ENCODE measurements at places on chromosomes 12 and 14.
A peak's percentile ranks its signal among the peaks of the same experiment; 100 is the strongest.

DNA sequence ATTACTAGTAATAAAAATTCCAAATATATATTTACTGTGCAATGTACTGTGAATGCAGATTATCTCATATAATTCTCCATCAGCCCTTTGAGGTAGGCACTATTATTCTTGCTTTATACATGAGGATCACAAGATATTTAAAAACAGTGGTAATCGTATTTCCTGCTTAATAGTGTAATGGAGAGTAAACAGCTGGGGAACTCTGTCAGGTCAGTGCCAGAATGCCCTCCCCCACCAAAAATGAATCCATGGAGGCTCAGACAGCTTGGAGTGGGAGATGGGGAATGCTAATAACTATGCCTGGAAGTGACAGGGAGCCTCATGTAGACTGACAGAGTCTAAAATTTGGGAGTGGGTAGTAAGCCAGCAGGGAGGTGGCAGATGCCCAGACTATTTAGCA is 153.6 kb downstream of the PAH start:
- H3K27me3 ChIP-seq = no peaks in the 10 kb centered on the region
- no peaks in the 10 kb centered on the region for H3K36me3 ChIP-seq
- no peak for DNase-seq
- no peaks in the 10 kb centered on the region for H3K4me1 ChIP-seq
- no peak overlapping the region for H3K27ac ChIP-seq

DNA sequence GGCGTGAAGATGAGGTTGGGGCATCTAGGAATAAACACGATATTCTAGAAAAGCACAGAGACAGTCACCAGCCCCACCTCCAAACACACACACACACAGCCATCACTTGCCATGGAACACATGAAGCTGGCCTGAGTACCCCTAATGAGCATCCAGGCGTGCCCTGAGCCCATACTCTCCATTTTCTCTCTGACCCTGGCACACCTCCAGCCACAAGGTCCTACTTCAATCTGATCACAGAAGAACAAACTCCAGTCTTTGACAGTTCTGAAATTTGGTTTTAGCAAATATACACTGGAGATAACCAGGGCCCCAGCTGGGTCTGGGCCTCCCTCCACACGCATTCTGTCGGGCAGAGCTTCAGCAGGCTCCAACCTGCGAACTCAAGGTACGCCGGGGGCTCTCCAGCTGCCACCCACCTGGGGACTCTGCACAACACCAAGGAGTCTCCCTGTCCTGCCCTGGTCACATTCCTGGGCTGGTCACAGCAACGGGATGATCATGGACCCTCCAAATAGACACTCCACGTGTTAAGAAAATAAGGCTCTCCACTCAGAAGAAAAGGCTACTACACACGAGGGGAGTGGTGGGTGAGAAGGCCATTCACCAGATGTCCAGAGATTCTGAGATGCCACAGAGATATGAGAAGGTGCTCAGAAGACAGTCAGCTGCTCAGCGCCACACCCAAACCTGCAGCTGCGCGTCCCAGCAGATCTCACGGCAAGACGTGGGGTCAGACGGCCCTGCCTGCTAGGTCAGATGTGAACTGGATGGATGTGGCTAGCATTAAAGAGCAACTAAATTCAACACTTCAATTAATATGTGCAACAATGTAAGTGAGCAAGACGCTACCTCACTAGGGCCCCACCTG is 57.0 kb upstream of the PNMA1 start:
- no peak for DNase-seq
- H3K4me1 ChIP-seq = peaks cover 75% of the 10 kb centered on the region
- peak overlapping the region; percentile 60 for H3K27ac ChIP-seq
- no peak overlapping the region for H3K4me3 ChIP-seq

- H3K36me3 ChIP-seq = no peaks in the 10 kb centered on the region
- no peak overlapping the region for H3K27ac ChIP-seq
- H3K4me1 ChIP-seq = peaks cover 6% of the 10 kb centered on the region
- DNase-seq = no peak
- H3K4me3 ChIP-seq = no peak overlapping the region
These were observed 70.2 kb upstream of the TBX5 start for GRCh38 chr12:114476159-114476558.

GRCh38 chr12:63319936-63320633 is 169.1 kb upstream of the AVPR1A start:
- no peak overlapping the region for H3K4me3 ChIP-seq
- no peak overlapping the region for H3K27ac ChIP-seq
- no peak for DNase-seq
- no peaks in the 10 kb centered on the region for H3K36me3 ChIP-seq

DNA sequence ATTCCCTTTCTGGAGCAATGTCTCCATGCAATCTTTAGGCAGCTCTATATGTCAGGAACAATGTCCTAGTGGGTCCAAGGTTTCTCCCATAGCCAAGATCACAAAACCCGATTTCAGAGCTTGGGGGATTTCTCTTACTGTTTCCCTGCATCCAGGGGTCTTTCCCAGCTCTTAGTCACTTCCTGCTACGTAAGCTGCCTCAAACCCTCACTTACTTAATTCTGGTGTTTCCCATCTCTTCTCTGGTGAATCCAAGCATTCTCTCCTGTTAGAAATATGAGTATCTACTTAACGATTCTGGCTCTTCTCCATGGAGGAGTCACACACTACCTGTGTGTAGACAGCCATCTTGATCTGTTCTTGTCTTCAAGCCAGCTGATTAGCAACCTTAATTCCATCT is 80.0 kb downstream of the IFNG-AS1 start:
- no peaks in the 10 kb centered on the region for H3K4me1 ChIP-seq
- H3K27ac ChIP-seq = no peak overlapping the region
- H3K27me3 ChIP-seq = no peaks in the 10 kb centered on the region
- no peak overlapping the region for H3K4me3 ChIP-seq
- no peak for DNase-seq

DNA sequence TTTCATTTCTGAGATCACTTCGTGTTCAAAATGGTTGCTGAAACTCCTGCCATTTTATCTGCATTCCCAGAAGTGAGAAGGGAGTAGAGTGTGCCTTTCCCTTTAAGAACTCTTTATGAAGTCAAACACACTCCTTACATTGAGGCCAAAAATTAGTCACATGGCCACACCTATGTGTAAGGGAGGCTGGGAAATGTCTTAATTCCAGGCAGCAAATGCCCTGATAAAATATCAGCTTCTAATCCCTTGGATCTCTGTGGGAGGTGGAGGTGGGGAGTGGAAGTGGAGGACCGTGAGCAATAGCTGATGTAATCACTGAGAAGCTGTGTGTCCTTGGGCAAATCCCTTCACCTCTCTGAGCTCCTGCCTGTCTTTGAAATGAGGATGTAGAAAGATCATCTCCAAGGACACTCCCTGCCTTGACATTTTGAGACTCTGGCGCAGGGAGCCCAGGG is 22.7 kb upstream of the ANKRD9 start:
- H3K36me3 ChIP-seq = no peaks in the 10 kb centered on the region
- peaks cover 8% of the 10 kb centered on the region for H3K4me1 ChIP-seq
- H3K4me3 ChIP-seq = no peak overlapping the region
- no peaks in the 10 kb centered on the region for H3K27me3 ChIP-seq
- no peak overlapping the region for H3K27ac ChIP-seq

DNA sequence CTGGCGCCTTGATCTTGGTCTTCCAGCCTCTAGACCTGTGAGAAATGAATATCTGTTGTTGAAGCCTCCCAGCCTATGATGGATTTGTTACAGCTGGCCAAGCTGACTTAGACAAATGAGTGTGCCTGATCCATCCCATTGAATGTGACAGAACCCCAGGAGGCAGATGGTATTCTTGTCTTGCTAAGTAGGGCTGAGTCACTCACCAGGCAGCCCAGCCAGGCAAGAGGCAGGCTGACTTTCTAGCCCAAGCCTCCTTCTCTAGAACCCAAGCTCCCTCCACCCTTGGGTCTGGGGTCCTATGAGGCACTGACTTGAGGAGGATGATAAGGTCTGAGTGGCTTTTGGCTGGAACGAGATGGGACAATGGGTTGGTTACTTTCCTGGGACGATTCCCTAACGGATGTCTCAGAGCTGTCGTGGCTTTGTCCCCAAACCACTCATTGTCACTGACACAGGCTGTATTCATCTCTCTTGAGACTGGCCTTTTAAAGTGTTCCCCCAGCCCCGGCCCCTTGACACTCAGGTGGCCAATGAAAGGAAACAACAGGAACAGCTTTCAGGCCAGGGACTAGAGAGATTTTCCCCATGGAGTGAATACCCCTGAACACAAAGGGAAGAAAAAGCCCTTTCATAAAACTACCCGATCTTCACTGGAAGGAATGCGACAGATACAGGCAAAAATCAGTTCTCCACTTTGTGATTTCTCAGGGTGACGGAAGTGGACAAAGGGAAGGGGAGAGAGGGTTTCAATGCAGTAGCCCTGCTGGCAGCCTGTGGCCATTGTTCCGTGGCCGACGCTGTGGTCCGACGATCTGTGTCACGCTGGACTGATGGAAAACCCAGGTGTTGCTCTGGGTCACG is 264.2 kb downstream of the AACS start:
- no peak overlapping the region for H3K4me3 ChIP-seq
- peaks cover 23% of the 10 kb centered on the region for H3K27me3 ChIP-seq
- no peak for DNase-seq
- peaks cover 6% of the 10 kb centered on the region for H3K4me1 ChIP-seq
- no peaks in the 10 kb centered on the region for H3K36me3 ChIP-seq
- H3K27ac ChIP-seq = no peak overlapping the region

GRCh38 chr12:2163177-2163941 is 110.6 kb downstream of the CACNA1C start:
- H3K4me1 ChIP-seq = no peaks in the 10 kb centered on the region
- peaks cover 4% of the 10 kb centered on the region for H3K27me3 ChIP-seq
- H3K36me3 ChIP-seq = no peaks in the 10 kb centered on the region
- H3K4me3 ChIP-seq = no peak overlapping the region
- H3K27ac ChIP-seq = no peak overlapping the region

GRCh38 chr14:99132821-99133635 is 139.0 kb downstream of the BCL11B start:
- no peak overlapping the region for H3K27ac ChIP-seq
- no peak for DNase-seq
- no peaks in the 10 kb centered on the region for H3K27me3 ChIP-seq
- H3K4me1 ChIP-seq = peaks cover 24% of the 10 kb centered on the region
- no peaks in the 10 kb centered on the region for H3K36me3 ChIP-seq

DNA sequence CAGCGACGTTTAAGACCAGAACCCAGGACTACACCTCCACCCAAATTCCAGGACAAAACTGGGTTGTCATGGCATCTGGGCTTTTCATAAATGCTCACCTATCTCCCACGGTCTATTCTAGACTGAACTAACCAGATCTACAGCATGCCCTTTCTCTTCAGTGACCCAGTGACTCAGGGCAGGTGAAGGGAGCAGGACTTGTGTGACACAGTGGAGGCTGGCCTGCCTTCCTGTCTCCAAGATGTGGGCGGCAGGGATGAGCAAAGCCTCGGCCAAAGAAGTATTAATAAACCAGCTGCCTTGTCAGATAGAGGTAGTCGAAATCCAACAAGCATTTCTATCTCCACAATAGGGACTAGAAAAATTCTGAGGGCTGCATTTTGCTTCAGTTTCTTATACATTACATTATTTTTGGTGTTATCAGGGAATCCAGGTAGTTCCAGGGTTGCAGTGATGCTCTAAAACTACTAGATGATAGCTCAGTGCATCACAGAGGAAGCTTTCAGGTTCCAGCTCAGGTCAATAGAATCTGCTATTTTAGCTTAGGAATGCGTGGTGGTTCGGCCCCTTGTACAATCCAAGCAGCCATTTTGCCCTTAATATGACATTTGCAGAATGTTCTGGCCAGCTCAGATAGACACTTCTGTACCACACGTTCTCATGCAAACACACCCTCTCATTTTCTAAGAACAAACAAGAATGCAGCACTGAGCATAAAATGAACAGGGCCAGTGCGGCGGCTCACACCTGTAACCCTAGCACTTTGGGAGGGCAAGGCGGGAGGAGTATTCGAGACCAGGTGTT is 4.2 kb upstream of the GLRX5 start:
- no peaks in the 10 kb centered on the region for H3K27me3 ChIP-seq
- no peak overlapping the region for H3K27ac ChIP-seq
- DNase-seq = no peak
- no peak overlapping the region for H3K4me3 ChIP-seq
- H3K4me1 ChIP-seq = peaks cover 27% of the 10 kb centered on the region
- H3K36me3 ChIP-seq = peaks cover 14% of the 10 kb centered on the region

DNA sequence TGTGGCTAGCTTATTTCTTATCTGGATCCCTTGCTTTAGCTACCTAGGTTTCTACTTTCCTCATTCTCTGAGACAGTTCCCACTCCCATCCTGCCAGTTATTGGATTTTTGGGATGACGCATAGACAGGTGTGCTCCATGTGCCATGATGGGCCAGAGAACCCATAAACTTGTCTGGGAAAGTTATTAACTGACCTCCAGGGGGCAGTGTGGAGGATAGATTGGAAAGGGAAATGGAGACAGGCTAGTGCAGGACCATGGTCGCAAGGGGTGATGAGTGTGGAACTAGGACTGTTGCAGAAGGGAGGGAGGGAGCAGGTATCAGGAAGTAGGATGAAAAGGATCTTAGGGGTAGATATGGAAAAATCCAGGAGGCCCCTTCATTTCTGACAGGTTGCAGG is 80.3 kb downstream of the ESRRB start:
- H3K4me1 ChIP-seq = no peaks in the 10 kb centered on the region
- no peak for DNase-seq
- no peak overlapping the region for H3K27ac ChIP-seq

DNA sequence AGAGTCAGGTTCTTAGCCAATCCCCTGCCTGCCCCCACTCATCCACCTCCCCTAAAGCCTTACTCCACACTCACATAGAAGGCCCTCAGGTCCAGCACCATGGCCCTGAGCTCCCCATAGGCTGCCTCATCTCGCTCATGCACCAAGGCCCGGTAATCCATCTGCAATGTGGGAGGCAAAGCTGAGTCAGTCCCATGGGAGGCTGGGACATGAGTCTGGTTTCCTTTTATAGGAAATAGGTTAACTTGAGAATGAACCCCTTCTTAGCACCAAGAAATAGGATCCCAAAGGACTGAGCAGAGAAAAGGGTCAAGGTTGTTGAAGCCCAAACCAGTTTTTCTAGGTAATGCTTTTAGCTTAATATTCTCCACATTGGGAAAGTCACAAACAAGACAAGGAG is 2.1 kb upstream of the EMC9 start:
- no peak for DNase-seq
- peaks cover 62% of the 10 kb centered on the region for H3K4me1 ChIP-seq
- H3K27ac ChIP-seq = no peak overlapping the region
- H3K27me3 ChIP-seq = no peaks in the 10 kb centered on the region
- H3K4me3 ChIP-seq = no peak overlapping the region

DNA sequence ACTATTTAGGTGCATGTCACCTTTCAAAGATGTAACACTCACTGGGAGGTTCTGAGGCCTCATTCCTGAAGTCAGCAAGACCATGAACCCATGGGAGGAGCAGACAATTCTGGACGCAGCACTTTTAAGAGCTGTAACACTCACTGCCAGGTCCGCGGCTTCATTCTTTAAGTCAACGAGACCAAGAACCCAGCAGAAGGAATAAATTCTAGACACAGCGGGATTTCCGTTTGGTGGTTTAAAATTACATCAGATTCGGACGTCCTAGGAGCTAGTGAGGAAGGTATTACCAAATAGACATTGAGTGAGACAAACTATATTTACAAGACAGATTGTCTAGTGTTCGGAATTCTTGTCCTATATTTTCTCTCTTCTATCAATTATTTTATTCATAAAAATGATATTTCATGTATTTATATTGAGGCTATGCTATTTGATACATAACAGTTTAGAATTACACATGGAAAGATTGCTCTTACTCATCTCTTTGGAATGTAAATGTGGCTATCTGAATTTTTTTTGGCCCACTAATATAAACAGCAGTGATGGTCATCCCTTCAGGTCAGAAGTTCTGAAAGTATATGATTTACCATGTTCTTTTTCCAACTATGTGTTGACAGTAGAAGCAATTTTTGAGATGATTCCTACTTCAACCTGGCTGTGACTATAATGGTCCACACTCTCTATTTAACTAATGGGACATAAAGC is 1973.0 kb upstream of the FLRT2 start:
- no peaks in the 10 kb centered on the region for H3K4me1 ChIP-seq
- no peaks in the 10 kb centered on the region for H3K36me3 ChIP-seq
- DNase-seq = no peak
- H3K27ac ChIP-seq = no peak overlapping the region
- no peak overlapping the region for H3K4me3 ChIP-seq
- no peaks in the 10 kb centered on the region for H3K27me3 ChIP-seq

All from CD4-positive, alpha-beta T cell (primary cell).